Activated naive CD4-positive, alpha-beta T cell treated with anti-CD3 and anti-CD28 coated beads, Interleukin-2, amount 50 U/mL, for 16 hours (primary cell): ENCODE measurements at places on chromosomes 13 and 19.

- DNase-seq, result no peak
Observed at GRCh38 chr13:77898097-77898496, 20.5 kb downstream of the EDNRB start.

- no peak for DNase-seq
Observed at GRCh38 chr13:33050161-33050560, 33.9 kb downstream of the KL start.

GRCh38 chr13:29791997-29792780 lies 58.2 kb downstream of the UBL3 start:
- DNase-seq, result no peak

DNA sequence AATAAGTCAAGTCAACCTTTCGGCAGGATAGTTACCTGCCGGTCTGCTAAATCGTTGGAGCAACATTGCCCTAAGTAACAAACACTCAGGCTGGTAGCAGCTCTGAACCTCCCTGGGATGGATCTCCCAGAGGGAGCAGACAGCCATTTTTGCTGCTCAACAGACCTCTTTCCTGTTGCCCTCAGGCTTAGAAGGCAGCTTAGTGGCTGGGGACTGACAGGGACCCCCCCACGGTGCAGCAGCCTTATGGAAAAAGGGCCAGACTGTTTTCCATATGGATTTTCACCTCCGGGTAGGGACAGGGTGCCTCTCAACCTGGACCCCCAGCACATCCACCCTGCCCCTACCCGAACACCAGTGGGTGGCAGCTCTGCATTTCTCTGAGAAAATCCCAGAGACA lies 49.7 kb downstream of the UBL3 start:
- no peak for DNase-seq

DNA sequence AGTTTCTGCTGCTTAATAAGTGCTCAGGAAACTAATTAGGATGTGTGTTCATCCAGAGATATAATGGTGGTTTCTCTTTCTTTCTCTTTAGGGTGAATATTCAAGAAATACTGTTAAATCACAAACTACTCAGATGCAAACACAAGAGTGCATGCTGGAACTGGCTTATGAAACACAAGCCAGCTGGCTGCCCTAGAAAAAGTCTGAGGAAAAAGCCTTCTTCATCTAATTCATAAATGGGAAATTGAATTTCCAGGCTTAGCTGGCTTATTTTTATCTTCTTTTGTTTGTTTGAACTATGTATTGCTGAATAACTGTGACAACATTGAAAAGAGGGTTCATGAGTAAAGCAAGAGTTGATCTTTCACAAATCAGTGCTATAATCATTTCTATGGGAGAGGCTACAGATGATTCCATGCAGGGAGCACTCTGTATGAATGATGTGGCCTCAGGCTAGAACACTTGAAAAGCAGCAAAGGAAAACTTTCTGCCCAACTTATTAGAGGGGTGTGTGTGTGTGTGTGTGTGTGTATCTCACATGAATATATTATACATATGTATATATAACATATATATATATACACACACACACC lies 69.8 kb upstream of the SCEL start:
- no peak for DNase-seq

DNA sequence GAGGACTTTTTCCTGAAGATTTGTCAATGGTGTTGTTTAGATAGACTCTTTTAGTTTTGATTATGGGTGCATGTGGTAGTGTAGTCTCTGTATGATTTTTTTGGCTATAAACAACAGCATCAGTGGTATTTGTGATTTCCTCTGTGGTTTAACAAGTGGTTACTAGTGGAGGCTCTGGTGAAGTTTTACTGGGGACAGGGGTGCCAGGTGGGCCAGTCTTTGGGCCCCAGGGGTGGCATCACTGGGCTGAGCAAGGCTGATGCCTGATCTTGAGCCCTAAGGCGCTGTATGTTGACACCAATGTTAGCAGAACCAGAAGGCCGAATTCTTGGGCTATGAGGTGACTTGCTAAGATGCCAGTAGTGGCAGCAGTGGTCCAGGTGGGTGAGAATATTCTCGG lies 811.4 kb downstream of the DACH1 start:
- DNase-seq, result no peak

DNA sequence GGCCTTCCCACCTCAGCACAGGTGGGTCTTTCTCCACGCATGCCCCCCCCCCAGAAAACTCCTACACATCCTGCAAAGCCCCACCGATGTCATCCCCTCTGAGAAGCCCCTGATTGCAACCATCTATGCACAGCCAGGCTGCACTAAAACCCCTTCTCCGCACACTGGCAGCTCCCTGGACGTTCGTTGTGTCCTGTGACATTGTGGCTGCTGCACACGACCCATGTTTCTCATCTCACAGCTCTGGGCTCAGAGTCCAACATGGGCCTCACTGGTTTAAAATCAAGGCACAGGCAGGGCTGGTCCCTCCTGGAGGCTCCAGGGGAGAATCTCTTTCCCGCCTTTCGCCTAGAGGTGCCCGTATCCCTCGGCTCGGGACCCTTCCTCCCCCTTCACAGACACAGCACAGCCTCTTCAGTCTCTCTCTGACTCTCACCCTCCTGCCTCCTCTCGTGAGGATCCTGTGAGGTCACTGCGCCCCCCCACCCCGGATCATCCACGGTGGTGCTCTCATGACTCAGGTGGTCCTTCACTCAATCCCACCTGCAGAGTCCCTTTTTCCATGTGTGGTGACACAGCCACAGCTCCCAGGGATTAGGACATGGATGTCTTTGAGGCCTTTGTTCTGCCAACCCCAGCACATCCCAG lies 71.2 kb downstream of the GADD45B start:
- DNase-seq, result no peak

DNA sequence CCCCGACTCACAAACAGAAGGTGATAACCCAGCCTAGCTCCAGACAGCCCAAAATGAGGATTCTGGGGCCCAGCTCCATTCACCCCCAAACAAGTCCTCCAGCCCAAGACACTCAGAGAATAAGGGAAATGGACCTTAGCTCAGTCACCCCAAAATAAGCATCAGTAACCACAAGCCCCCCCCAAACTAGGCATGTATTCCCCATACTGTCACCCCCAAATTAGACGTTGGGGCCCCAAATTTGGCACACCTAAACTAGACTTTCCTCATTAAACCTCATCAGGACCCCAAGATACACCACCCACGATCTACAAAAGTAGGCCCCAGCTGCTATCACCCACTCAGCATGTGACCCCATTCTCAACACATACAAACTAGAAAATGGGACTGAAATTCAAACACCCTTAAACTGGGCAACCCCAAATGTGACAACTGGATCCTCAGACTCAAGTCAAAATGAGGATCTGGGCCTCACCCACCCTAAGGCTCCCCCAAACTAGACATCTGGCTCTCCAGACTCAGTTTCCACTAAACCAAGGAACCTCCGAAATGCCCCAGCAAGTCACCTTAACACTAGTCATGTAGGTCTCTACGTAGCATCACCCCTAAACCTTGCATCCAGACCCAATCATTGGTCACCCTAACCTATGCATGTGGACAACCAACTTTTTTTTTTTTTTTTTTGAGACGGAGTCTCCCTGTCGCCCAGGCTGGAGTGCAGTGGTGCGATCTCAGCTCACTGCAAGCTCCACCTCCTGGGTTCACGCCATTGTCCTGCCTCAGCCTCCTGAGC lies 13.4 kb upstream of the ERFL start:
- no peak for DNase-seq

DNA sequence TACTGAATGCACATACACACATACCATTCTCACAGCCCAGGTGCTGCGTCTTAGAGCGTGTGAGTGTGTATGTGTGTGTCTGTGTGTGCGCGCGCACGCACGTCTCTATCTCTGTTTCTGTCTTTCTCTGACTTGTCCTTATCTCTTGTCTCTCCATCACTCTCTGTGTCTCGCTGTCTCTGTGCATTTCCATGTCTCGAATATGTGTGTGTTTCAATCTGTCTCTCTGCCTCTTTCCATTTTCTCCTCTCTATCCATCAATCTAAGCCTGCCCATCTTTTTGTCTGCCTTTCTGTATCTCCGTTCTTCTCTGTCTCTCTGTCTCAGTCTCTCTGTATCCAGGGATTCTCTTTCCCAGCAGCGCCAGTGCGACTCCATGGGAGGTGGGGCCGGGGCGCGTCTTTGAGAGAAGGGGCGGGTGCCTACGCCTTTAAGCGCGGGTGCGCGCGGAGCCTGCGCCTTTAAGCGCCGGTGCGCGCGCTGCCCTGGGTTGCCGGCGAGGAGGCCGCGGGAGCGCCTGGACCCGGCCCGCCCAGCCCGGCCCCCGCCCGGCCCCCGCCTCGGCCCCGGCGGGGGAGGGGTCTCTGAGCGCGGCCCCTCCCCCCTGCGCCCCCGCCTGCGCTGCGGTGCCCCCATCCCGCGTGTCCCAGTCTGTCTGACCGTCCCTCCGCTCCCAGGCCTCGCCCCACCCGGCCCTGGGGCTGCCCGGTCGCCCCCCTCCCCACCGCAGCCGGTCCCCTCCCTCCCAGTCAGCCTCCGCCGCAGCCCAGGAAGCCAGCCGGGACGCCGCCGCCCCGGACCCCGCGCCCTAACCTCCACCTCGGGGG lies at the start of gene LRFN3:
Gene LRFN3 (plus strand): TSS at position 464 of the 827 bp plus-strand sequence. CDS start 3,052 bp downstream, outside the sequence.
- DNase-seq, result peak; percentile 68

DNA sequence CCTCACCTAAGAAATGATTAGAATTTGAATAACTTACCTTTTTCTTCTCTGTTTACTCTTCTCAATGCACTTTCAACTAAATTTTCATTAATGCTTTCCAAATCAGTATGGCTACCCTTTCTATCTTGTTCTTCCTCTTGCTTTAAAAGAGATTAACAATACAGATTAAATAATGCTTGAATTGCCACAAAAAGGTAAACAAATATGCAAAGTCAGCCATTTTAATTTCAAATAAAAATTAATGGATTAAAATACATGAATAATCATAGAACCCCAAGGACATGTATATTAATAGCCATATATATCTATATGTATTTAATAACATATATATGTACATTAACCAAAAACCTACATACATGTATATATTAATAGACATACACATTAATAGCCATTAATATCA lies 7.9 kb upstream of the NEK5 start:
- no peak for DNase-seq
